Activated naive CD4-positive, alpha-beta T cell (primary cell): ENCODE measurements at places on chromosomes 3 and 15.

GRCh38 chr15:61869656-61870055, 190.6 kb downstream of the VPS13C start:
- no peak for DNase-seq

DNA sequence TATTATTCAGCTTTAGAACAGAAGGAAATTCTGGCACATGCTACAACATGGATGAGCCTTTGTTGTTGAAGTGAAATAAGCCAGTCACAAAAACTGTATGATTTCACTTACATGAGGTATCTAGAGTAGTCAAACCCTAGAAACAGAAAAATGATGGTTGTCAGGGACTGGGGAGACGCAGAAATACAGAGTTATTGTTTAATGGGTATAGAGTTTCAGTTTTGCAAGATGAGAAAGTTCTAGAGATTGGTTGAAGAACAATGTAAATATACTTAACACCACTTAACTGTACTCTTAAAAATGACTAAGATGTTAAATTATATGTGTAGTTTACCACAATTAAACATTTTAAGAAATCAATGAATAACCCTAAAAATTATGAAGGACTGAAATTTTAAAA, 15.8 kb downstream of the SPTSSB start:
- no peak for DNase-seq

GRCh38 chr3:18751514-18751913, 326.4 kb upstream of the SATB1 start:
- DNase-seq, result no peak

DNA sequence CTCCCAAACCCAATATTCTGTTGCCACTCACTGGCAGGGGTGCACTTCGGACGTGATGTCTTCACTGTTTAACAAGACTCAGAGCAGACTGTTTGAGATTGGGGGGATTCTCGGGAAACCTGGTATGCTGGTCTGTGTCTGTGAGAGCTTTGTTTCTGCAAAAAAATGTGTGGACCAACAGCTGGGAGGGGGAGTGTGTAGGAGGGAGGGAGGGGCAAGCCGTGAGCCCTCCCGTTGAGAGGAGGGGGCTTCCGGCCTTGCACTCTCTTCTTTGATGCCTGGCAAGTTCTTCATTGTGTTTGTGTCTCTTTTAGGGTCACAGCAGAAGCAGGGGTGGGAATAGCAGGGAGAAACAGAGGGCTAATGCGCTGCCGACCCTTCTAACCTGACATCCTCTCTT, 74.9 kb upstream of the NDN start:
- no peak for DNase-seq

GRCh38 chr3:189099505-189100290, 72.1 kb upstream of the TPRG1 start:
- no peak for DNase-seq

GRCh38 chr3:45950131-45950530, 6.9 kb downstream of the CXCR6 start:
- DNase-seq, result no peak

GRCh38 chr3:188788621-188789081, 383.1 kb upstream of the TPRG1 start:
- DNase-seq, result peak; percentile 12

DNA sequence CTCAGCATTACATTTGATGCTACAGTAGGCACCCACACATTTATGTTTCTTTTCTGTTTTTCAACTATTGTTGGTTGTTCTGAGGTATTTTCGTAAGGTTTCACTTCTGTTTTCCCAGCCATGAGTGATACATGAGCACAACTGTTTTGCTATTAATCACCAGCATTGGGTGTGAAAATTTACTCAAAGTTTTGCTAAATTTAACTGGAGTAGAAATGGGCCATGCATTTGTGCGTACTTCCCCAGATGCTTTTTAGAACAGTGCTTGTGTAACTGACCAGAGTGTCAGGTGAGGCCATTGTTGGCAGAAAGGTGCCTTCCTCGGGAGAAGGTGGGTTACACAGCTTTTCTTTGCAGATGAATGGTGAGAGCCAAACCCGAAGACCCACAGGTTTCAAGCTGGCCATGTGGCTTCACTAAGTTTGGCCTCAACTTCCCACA, 70.4 kb downstream of the ST6GAL1 start:
- no peak for DNase-seq

GRCh38 chr3:96466441-96466840, 348.0 kb upstream of the EPHA6 start:
- no peak for DNase-seq

DNA sequence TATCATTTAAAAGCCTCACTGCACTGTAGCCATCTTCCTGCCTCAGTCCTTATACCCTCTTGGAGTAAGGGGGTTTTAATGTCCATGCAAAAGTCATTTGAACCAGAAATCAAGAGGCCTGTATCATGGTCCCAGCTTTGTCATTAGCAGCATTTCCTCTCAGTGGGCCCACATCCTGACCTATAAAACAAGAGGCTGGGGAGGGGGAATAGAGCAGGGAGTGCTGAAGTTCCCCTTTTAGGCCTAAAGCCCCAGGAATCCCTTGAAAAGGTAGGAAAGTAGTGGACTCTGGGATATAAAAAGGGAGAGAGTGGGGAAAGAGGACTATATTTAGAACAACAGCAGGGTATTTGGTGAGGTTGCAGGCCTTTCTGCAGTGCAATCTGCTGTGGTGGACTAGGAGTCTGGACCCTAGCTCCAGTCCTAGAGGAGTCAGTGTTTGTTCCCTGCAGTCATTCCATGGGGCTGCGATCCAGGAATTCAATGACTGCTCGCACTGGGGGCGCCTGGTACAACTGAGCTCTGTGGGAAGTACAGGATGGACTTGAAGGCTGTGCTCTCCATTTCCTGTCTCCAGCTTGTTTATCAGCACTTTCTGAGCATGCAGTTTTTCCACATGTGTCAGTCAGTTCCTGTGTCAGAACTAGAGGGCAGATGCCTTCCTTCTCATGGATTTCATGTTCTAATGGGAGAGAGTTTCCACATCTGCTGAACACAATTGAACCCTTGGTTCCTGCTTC, 46.8 kb downstream of the PDHB start:
- DNase-seq, result no peak
